ENCODE measurements at places on chromosomes 2 and 18.

DNA sequence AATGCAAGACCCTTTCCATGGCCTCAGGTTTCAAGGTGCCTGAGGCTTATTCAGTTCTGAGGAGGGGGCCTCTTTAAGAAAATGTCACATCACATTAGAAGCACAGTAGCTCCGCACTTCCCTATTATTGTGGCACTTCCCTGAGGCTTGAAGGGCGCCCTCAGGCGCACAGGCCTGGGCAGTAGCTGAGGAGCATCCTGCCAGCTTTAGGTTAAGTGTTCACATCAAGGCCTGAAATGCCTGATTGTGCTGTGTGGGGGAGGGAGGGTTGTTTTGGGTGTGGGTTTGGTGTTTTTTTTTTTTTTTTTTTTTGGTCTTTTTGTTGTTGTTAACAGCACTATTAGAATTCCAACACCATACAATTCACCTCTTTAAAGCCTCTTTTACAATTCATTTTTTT, 107.9 kb downstream of the CABLES1 start:
- DNase-seq: no peak

GRCh38 chr18:59565957-59566356, 131.3 kb downstream of the CCBE1 start:
- no peak for DNase-seq

GRCh38 chr2:173350383-173350782, 4.3 kb upstream of the CDCA7 start:
- no peak for DNase-seq

- no peak for DNase-seq
Observed at GRCh38 chr2:112627060-112628040, 18.4 kb upstream of the SLC20A1 start.

DNA sequence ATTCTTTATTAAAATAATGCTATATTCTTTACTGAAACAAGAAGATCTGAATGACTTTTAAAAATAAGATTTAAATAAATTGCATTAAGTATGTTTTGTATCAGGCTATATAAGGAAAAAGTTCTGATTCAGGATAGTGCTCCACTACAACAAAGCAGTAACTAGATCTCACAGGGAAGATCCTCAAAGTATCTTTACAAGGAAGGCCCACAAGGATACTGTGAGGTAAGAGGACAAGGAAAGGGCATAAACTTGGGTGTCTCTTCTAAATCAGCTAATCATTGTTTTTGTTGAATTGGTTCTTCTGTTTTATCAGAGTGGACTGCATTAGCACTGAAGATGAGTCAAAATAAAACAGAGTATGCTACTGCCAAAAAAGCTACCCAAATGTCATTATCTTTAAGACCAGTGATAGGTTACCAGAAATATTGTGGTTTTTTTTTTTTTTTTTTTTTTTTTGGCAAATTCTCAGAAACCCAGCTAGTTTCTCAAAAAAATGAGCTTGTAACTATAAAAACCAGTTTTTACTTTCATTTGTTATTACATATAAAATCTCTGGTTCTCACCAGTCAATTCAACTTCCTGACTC, 160.9 kb downstream of the BAZ2B start:
- DNase-seq: no peak

DNA sequence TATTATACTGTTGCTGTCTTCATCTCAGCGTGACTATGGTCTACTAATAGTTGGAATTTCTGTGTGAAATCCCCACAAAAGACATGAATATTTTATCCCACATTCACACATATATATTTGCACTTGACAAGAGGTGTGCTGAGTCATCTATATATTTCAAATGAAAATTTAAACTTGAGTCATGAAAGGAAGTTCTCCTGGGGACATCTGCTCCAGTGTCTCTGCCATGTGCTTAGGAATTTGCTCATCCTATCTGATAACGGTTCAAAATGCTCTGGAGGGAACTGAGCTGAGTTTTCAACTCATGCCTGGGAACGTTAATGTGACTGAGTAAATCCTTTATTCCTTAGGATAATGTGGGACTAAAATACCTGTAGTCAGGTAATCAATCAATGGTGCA, 326.2 kb upstream of the MEX3C start:
- DNase-seq: no peak

- DNase-seq: peak; percentile 77
Observed at GRCh38 chr18:35580701-35581539, 620 bp upstream of the GALNT1 start.

DNA sequence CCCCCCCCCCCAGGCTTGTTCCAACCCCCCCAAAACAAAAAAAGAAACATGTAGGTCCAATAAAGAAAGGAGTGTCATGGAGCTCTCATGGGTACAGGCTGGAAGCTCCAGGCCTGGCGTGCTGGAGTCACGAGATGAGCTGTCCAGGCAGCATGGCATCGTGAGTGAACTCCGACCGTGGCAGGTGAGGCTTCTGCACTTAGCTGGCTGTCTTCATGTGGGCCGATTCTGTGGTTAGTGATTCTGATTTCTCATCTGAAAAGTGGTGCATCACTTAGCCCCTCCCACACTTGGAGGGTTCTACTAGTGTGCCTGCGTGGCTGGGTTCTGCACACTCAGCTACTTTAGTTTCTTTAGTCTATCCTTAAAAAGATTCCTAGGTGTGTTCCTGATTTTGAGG, 126.4 kb upstream of the MGAT5 start:
- DNase-seq: no peak

DNA sequence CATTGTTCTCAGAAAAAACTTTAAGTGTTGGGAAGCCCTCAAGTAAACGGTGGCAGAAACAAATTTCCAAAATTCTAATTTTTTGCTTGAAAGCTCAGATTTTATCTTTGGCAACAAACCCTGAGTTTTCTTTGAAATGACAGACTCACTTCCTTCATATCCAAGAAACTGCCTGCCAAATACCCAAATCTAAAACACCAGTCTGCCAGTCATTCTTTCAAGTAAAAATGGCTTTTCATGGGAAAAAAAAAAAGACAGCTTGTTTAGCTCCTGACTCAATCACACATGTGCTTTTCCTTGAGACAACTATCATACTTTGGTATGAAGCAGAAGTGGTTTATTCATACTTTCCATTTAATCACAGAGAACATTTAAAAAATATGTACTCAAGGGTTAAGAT, 40.6 kb upstream of the CSRNP3 start:
- DNase-seq: no peak

GRCh38 chr18:21074336-21075323, 37.0 kb downstream of the ROCK1 start:
- DNase-seq: no peak

DNA sequence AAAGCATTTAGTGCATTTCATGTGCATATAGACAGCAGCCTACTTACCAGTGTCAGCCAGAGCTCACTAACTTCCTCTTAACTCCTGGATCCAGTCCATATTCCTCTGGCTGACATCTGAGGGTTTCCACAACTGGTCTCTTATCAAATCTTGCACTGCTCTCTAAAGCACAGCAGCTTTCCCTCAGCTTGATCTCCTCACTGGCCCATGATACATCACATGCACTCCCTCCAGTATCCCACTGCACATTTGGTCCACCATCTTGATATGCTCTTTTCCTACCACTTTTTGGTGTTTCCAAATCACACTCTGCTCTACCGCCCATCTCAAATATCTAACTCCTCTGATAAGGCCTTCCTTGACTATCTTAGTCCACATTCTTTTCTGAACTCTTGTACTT, 105.0 kb upstream of the ZFP36L2 start:
- no peak for DNase-seq

- DNase-seq: no peak
Observed at GRCh38 chr2:189466656-189467055, 25.4 kb downstream of the WDR75 start.

GRCh38 chr2:79906139-79906890, 393.5 kb downstream of the CTNNA2 start:
- DNase-seq: no peak

- DNase-seq: no peak
Observed at GRCh38 chr2:153495725-153496124, 17.2 kb upstream of the RPRM start.

DNA sequence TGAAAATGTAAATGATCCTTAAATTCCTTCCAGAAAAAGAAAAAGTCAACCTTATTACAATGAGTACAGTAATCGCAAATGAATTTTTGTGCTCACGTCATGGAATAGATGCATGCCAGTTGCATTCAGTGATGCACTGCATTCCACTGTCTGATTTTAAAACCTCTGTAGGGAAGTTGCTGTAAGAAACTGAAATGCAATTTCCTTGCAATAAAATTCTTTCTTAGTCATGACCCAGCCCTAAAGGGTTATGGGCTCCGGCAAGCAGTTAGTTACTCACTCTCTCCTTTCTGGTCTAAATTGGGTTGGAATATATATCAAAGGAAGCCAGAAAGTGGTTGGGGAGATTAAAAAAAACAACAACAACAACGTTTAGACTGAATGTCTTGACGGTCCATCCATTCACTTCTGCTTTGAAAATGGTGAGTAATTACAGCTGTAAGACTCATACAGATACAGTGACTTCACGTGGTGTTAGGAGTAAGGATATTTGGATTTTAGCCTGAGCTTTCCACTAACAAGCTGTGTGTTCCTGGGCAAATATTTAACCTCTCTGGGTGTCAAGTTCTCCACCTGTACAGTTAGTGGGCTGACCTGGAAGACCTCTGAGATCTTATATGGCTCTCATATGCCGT, 8.6 kb upstream of the RND3 start:
- DNase-seq: no peak

DNA sequence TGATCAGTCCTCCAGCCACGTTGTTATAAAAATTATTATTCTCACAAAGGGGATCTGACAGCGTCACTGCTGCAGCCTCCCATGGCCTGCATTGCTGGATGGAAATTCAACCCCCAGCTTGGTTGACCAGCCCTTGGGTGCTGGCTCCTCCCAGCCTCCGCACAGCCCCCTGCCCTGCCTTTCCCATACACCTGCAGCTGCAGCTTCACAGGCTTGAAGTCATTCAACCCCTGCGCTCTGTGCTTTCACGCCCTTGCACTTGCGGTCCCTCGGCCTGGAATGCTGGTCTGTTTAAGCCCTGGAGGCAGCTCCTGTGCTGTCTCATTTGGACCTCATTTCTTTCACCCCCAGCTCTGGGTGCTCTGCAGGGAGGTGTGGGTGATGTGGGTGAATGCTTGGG, 860 bp upstream of the CD8A start:
- DNase-seq: no peak

DNA sequence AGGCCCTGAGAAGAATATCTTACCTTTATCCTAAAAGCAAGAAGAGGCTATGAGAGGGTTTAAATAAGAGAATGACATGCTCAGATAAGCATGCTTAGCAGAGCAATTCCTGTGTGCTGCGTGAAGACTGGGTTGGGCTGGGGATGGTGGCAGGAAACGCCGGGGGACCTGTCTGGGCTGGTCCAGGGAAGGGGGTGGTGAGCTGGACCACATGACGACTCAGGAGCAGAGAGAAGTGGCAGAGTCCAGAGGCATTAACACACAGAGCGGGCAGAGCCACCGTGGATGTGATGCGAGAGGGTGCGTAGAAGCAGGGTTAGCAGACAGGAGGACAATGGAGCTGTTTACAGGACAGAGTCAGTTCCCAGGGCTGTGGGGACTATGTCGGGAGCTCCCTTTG, 84.5 kb downstream of the ZBTB7C start:
- DNase-seq: no peak

DNA sequence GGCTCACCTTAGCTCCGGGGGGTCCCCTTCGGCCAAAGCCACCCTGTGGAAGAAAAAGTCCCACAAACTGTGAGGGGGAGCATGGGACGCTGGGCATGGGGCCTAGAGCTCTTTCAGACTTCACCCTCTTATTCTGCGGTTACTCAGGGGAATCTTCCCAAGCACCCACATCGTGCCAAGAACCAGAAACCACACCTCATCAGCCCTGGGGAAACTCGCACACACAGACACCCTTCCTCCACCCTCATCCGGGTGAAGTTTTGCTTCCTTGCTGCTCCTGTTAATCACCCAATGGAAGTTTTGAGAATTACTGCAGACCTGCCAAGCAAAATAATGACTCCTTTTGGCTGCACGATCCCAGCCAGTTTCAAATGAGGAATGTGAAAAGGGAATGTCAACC, 59.1 kb downstream of the COL6A3 start:
- DNase-seq: no peak

DNA sequence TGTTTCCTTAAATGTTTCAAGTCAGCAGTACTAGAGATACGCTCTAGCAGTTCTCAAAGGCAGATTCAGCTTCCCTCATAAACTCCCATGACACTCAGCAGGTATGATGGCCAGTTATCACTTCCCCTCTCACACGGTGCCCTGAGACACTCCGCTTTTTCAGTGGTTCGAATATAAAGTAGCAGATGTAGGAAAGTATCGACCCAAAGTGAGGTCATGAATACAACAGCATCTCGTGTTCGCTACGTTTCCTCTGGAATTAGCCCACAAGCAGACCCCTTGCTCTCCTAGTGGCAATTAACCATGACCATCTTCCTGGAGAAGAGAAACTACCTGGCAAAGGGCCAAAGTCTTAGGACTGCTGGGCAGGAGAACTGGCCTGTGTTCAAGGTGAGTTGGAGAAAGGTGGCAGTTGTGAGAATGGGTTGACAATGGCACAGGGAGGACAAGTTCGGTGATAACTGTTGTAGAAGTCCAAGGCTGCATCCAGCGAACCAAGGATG, 9.3 kb upstream of the AGBL5 start:
- DNase-seq: no peak

- peak; percentile 94 for DNase-seq
Observed at GRCh38 chr2:219571311-219572236, at the start of gene OBSL1. Gene OBSL1 (minus strand): TSS chr2:219571539. CDS start chr2:219571232, 307 bp downstream.

- no peak for DNase-seq
Observed at GRCh38 chr2:225895126-225895525, 495.6 kb downstream of the NYAP2 start.

GRCh38 chr2:222074674-222075073, 224.1 kb downstream of the PAX3 start:
- no peak for DNase-seq

GRCh38 chr18:64037812-64038414, 68.0 kb downstream of the SERPINB8 start:
- DNase-seq: no peak

DNA sequence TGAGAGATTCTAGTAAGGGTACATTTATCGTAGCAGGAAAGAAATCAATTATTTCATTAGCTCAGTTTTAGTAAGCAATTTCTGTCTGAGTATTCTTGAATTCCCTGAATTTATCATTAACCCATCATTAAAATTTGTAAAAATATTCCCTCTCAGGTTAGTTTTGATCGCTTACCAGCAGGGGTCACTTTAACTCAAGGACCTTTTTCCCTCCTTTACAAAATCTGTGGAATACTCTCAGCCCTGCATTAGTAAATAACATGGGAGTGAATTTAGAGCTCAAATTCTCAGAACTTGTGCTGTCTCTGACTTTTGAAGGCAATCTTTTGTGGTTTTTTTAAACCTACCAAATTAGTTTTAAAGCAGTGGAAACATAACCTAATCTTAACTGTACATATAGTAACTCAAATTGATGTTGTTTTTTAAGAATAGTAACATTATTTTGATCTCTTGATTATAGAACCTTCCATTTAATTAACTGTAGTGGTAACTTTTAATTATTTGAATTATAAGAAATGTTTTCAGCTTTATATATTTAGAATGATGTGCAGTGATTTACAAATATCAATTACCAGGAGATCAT, 97.2 kb downstream of the AGPS start:
- DNase-seq: no peak

DNA sequence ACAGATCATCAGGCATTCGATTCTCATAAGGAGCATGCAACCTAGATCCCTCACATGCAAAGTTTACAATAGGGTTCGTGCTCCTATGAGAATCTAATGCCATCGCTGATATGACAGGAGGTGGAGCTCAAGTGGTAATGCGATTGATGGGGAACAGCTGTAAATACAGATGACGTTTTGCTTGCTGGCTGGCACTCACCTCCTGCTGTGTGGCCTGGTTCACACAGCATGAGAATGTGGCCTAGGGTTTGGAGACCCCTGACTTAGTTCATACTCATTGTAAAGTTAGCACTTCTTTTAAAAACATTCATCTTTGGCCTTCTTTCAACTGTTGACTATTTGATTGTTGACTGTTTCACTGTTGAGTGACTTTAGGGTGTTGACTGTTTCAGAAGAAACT, 8.7 kb upstream of the CHMP1B start:
- DNase-seq: no peak
